ENCODE measurements at places on chromosomes 5 and 9.

DNA sequence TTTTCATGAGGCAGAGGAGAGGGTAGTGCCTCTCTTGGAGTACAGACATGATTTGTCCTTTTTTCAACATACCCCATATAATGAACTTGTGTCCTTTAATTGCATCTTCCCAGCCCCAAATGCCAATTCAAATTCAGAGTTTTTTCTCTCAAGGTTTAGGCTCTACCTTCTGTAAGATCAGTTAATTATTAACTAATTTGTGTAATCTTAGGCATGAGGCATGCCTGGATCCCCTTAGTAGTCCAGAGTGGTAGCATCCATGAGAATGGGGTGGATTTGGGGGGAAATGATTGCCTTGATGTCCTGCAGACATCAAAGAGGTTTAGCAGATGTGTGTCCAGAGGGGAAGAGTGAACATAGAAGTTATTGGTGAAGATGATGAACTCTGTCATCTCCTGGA is 533.3 kb downstream of the LRRC70 start:
- DNase-seq = no peak

GRCh38 chr5:78813286-78813685 is 164.7 kb upstream of the LHFPL2 start:
- no peak for DNase-seq

GRCh38 chr9:70052768-70053167 is 9.1 kb downstream of the MAMDC2 start:
- DNase-seq = peak; percentile 67

GRCh38 chr5:174500636-174501035 is 223.7 kb upstream of the MSX2 start:
- no peak for DNase-seq

- DNase-seq = peak; percentile 72
Measured at GRCh38 chr5:139845846-139846681, 50.5 kb downstream of the PSD2 start.

- DNase-seq = no peak
Measured at GRCh38 chr9:108356806-108357205, 499.0 kb downstream of the ACTL7B start.

DNA sequence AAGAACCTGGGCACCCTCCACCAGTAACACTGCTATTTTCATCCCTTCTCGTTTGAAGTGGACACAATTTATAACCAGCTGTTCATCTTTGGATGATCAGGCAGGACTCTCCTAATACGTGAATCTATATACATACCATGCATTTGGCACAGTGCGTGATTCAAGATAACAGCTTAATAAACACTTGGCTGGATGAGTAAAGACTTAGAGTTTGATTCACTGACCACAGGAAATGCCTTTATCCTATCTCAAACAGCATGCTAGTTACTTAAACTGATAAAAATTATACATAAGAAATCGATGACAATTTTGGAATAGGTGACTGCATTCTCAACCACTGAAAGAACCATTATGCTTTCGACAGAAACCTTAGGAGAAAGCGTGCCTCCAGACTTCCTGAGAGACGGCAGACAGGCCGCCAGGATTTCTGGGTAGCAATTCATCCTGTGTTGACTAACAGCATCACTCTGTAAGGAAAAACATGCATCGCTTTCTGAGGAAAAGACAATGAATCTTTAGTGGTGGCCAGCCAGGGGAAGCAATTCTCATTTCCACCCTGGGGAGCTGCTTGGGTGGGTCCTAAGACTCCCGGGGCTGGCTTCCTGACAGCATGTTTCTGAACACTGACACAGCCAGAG is 9.7 kb downstream of the MRPL36 start:
- no peak for DNase-seq

DNA sequence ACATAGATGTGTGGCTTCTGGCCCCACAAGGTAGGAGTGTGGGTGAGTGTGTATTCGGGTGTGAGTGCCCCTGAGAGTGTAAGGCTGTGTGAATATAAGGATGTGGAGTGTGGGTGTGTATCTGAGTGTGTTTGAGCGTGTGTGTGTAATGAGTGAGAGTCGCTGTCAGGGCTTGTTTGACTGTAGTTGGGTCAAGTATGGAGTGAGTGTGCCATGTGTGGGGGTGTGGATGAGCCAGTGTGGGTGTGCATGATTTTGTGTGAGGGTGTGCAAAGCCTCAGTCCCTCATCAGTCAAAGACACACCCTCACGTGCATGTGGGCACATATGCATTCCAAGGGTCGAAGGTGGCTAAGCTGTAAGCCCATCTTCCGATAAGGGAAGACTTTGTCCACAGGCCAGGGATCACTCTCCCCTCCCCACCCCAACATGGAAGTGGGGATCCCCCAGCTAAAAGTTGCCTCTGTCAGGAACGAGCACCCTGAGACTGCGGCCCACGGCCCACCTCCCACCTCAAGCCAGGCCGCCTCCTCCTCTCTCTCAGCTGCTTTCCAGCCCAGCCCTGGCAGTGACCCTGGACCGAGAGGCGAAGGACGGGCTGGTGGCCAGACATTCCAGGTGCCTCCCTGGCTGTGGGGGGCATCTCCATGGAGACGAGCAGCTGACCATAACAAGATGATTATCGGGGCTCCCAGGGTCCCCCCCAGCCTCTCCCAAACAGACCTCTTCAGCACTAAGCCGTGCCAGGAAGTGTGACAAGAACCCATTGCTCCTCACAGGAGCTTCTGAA is 12.9 kb downstream of the AQP3 start:
- no peak for DNase-seq

DNA sequence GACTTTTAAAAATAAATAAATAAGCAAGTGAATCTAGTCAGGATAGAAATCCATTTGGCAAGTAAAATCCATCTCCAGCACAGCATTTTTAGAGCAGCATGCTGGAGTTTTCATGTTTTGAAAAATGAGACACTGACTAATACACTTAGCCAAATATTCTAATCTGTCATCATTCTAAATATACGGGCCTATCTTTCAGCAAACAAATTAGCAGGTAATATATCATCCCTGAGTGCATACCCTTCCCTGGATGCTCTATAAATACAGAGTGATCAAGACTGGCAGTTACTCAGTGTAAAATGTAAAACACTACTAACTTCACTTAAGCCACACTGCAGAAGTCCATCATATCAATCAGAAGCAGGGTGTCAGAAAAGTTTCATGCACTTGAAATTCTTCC is 58.4 kb downstream of the MLLT3 start:
- DNase-seq = no peak

DNA sequence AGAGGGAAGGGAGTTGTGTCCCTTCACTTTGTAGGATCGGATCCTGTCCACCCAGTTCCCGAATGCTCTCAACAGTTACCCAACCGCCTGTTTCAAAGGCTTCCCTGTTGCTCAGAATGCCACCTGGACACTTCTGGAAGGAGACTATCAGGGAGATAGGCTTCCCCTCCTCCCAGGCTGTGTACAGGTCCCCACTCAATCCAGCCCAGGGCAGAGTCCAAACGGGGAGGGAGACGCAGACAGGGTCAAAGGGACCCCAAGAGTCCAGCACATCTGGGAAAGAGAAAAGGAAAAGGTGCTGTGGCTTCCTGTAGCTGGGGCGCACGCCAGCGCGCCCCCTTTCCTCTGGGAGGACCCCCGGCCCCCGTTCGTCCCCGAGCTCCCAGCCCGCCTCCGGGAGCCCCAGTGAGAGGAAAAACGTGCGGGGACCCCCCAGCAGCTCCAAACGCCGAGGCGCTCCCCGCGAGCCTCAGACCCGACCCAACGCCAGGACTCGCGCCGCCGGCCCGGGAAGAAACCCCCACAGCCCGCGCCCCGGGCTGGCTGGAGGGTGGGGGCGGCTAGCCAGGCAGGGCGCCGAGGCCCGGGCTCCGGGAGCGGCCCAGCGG is 640 bp downstream of the SURF4 start:
- peak; percentile 77 for DNase-seq

DNA sequence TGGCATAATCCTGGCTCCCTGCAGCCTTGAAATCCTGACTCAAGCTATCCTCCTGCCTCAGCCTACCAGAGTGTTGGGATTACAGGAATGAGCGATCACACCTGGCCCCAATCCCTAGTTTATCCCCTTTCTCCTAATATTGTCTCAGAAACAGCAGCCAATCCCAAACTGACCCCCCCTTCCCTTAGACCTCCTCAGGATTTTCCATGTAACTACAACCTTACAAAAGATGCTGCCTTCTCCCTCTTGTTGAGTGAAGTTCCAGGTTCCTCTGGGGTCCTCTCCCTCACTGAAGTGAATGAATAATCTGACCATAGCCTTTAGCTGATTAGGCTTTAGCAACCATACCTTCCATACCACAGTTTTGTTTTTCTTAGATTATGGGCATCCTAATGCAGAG is 25.9 kb upstream of the MSANTD3 start:
- no peak for DNase-seq

GRCh38 chr5:6527749-6528455 is 79.2 kb downstream of the UBE2QL1 start:
- DNase-seq = no peak

DNA sequence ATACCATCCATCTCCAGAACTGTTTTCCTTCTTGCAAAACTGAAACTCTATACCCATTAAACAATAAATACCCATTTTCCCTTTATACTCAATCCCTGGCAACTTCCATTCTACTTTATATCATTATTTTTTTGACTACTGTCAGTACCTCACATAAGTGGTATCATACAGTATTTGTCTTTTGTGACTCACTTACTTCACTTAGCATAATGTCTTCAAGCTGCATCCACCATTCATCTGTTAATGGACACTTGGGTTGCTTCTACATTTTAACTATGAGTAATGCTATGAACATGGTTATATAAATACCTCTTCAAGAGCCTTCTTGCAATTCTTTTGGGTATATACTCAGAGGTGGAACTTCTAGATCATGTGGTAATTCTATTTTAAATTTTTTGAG is 11.6 kb upstream of the TYRP1 start:
- DNase-seq = no peak

DNA sequence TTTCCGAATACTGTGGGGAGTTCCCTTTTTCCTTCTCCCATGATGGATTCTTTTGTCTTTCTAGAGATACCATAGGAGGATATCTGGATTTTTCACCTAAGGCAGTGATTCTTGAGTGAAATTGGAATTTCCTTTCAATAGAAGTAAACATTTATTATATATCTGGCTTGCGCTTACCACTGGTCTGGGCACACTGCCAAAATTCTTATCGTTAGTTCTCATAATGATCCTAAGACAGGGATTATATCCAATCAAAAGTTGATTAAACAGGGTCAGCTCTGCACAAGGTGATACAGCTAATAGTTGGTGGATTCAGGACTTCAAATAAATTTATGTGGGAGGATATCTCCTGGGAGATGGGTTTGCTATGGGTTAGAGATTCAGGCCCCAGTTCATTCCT is 9.6 kb downstream of the TLE4 start:
- DNase-seq = no peak

DNA sequence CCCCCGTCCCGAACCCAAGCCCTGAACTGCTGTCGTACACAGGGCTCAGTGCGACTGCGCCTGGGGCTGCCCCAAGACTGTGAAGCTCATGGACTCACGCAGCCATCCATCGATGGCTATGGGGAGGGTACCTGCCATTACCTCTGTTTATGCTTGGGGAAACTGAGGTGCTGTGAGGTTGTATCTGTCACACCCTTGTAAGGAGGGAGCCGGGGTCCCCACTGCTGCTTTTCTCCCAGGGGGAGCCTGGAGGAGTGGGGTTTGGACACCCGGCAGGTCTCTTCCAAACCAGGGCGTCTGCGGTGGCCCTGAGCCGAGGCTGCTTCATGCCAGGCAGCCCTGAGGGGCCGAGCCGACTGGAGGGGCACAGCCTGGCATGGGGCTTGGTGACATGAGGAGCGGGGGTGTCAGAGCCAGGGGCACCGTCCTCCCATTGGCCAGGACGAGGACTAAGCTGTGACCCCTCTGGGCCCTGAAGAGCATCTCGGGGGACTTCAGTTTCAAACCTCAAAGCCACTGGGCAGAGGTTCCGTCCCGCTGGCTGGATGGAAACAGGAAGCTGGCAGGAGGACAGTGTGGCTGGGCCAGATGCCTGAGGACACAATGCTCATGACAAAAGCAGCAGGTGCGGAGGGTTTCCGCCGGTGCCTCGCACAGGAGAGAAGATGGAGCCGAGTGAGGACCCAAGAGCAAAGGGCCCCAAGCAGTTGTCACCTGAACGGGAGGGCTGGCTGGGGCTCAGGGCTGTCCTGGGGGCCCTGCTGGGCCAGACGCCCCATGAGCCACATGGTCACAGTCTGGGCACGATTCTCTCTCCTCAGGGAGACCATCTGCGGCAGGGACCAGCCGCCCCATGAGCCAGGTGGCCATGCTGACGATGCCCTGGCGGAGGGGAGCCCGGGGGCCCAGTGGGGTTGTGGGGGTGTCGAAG is 54.4 kb upstream of the EXOC3 start:
- DNase-seq = peak; percentile 34

DNA sequence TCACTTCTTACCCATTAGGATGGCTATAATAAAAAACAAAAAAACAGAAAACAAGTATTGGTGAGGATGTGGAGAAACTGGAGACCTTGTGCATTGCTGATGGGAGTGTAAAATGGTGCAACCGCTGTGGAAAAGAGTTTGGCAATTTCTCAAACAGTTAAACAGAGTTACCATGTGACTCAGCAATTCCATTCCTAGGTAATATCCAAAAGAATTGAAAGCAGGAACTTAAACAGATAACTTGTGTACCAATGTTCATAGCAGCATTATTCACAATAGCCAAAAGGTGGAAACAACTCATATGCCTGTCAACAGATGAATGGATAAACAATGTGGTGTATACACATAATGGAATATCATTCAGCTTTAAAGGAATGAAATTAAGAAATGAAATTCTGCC is 28.9 kb downstream of the DCP2 start:
- DNase-seq = no peak

DNA sequence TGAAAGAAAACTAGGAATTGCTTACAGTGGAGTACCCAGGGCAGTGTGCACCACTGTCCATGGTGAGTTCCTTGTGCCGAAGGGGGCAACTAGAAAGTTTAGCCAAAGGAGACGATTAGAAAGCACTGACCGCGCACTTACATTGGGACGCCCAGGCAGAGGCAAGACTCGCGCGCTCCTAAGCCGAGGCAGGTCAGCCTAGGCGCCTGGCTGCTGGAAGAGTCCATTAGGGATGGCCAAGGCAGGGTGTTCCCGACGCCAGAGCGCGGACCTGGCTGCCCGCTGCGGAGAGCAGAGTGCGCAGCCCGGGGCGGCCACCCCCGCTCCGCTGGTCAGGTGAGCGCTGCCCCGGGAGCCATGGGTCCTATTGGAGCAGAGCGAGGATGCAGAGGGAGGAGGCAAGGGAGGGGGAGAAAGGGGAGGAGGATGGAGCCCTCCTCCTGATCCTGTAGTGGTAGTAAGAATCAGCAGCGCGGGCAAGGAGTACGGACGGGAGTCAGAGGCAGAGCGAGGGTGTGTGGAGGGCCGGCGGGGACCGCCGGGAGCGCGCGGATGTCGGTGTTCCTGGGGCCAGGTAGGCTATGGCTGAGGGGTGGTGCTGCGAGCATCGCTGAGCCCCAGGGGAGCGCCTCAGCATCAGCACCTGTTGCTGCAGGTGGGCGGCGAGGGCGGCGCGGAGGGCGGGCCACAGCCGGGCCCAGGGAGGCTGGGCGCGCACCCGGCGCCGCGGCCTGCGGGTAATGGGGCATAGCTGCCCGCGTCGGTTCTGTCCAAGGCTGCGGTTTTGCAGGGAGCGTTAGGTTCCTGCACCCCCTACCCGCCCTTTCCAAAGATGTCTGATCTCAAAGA is at the start of gene ADGRV1:
ADGRV1 (plus strand) TSS at position 454 of the 849 bp plus-strand sequence; CDS start at position 553, 99 bp downstream.
- no peak for DNase-seq
